Transverse colon (tissue), 4 donors: ENCODE measurements at places on chromosomes 4 and X.
A peak's percentile ranks its signal among the peaks of the same experiment; 100 is the strongest.

GRCh38 chr4:100086766-100087431 is 103.4 kb downstream of the DDIT4L start:
- no peak overlapping the region for H3K27ac ChIP-seq
- DNase-seq = no peak
- no peaks in the 10 kb centered on the region for H3K27me3 ChIP-seq
- H3K4me1 ChIP-seq = no peaks in the 10 kb centered on the region
- H3K36me3 ChIP-seq = no peaks in the 10 kb centered on the region

- no peak overlapping the region for H3K27ac ChIP-seq
- no peaks in the 10 kb centered on the region for H3K27me3 ChIP-seq
- no peaks in the 10 kb centered on the region for H3K4me1 ChIP-seq
- DNase-seq = no peak
- H3K36me3 ChIP-seq = no peaks in the 10 kb centered on the region
- H3K4me3 ChIP-seq = no peak overlapping the region
Measured at GRCh38 chrX:56759736-56760409, 30.8 kb downstream of the NBDY start.

DNA sequence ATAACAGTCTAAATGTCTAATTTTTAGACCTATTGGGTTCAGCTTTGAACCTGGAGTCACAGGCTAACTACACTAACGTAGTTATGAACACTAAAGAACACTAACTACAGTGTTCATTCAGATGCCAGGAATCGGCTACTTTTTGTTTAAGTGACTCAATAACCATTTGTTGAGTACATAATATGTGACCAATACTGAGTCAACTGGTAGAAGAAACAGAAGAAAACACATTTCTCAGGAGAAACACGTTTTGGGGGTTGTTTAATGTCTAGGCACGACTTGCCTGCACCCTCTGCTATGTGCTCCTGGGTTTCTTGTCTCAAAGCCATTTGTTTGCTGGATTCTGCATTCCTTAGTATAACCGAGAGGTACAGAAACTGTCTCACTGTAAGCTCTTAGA is 18.6 kb upstream of the CLNK start:
- H3K27me3 ChIP-seq = no peaks in the 10 kb centered on the region
- DNase-seq = no peak
- H3K4me1 ChIP-seq = no peaks in the 10 kb centered on the region
- H3K4me3 ChIP-seq = no peak overlapping the region
- no peaks in the 10 kb centered on the region for H3K36me3 ChIP-seq

DNA sequence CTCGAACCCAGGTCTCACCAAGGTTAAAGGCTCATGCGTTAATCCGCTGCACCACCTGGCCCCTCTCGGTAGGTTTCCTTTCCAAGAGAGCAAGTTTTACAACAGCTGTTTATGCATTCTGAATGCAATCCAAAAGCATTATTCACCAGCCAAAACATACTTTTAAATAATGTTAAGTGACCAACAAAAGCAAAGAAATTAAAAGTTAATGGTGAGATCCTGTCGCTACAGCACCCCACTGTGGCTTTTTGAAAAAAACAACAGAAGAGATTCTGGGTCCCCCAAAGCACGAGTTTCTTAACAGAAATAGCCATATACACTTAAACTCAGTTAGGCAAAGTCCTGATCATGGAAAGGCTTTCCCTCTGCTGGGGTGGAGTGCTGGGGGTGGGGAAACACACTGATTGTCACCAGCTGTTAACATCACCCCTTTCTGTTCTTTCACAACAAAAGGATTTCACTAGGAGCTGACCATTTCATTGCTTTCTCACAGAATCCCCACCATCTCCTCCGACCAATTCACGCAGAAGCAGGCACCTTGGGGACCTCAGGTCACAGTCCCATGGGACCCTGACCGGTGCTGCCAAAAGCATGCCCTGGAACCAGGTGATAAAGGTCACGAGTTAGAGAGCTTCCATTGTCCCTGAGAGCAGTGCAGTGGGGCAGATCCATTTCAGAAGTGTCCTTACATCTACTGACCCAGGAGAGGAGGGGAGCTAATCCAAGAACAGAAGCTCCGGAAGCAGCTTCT is 51.2 kb downstream of the ZNF827 start:
- no peak for DNase-seq
- no peaks in the 10 kb centered on the region for H3K27me3 ChIP-seq
- H3K27ac ChIP-seq = peak overlapping the region; percentile 59
- H3K4me3 ChIP-seq = no peak overlapping the region
- peaks cover 13% of the 10 kb centered on the region for H3K4me1 ChIP-seq
- no peaks in the 10 kb centered on the region for H3K36me3 ChIP-seq

- H3K36me3 ChIP-seq = no peaks in the 10 kb centered on the region
- peaks cover 49% of the 10 kb centered on the region for H3K27me3 ChIP-seq
- H3K27ac ChIP-seq = no peak overlapping the region
- H3K4me1 ChIP-seq = no peaks in the 10 kb centered on the region
- peak overlapping the region; percentile 2 for H3K4me3 ChIP-seq
Measured at GRCh38 chr4:27084685-27085361, 224.2 kb downstream of the STIM2 start.

DNA sequence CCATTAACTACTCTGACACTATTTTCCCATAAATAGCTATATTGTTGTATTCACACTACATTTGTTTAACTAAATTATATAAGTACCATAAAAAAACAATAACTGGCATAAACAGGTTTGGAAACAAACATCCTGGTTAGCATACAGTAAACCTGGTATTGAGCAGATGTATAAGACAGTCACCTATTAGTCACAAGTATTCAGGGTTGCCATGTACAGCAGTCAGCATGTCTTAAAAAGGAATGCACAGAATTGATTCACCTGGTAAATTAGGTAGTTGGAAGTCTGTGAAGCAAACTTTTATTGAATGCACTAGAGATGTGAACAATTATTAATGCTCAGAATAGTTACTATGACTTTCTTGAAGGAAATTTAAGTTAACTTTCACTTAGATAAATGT is 137.9 kb downstream of the FAM13A start:
- H3K4me3 ChIP-seq = no peak overlapping the region
- H3K36me3 ChIP-seq = no peaks in the 10 kb centered on the region
- no peaks in the 10 kb centered on the region for H3K27me3 ChIP-seq
- no peaks in the 10 kb centered on the region for H3K4me1 ChIP-seq
- no peak for DNase-seq

DNA sequence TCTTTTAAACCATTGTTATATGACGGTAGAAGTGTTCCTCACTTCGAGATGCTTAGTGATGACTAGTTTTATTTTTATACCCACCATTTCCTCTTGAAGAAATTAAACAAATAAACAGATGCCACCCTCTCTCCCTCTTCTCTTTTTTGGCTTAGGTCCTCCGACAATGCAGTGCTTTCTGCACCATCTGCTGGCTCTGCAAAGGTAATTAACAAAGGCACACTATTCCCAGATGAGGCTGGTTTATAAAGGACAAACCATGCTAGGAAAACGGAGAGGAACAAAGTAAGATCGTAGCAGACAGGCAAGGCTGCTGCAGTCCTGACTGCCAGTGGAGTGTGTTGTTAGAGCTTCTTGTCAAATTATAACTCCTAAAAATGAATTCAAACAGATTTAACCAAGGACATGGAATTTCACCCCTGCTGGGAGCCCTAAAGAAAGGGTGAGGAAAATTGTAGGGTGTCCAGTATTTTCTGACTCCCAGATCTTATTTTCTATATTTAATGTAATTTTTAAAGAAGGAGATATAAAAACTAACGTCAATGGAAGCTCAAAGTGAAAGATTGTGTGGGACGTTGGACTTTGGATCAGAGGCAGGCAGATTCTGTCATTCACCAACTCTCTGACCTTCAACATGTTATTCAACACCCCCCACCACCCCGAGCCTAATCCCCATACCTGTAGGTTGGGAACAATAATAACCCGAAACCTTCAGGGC is 142.1 kb downstream of the CPEB2 start:
- DNase-seq = no peak
- H3K4me1 ChIP-seq = peaks cover 2% of the 10 kb centered on the region
- H3K27ac ChIP-seq = no peak overlapping the region
- H3K4me3 ChIP-seq = no peak overlapping the region
- no peaks in the 10 kb centered on the region for H3K27me3 ChIP-seq

DNA sequence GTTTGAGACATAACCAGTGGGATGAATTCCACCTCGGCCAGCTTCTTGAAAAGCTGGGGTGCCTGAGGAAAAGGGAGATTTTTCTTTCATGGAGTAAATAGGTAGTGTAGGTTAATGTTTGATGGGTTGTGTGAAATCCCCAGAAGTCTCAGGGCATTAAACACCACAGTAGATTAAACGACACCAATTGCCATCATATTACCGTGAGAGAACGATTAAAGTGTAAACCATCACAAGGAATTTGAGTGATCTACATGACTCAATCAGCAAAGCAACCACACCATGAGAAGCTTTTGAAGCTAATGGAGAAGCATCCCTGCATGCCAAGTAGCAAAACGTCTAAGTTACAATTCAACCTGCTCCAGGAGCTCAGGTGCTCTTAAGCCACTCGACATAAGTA is 322.5 kb upstream of the GATB start:
- no peak overlapping the region for H3K27ac ChIP-seq
- DNase-seq = no peak
- no peaks in the 10 kb centered on the region for H3K36me3 ChIP-seq
- H3K4me3 ChIP-seq = no peak overlapping the region
- H3K27me3 ChIP-seq = no peaks in the 10 kb centered on the region

DNA sequence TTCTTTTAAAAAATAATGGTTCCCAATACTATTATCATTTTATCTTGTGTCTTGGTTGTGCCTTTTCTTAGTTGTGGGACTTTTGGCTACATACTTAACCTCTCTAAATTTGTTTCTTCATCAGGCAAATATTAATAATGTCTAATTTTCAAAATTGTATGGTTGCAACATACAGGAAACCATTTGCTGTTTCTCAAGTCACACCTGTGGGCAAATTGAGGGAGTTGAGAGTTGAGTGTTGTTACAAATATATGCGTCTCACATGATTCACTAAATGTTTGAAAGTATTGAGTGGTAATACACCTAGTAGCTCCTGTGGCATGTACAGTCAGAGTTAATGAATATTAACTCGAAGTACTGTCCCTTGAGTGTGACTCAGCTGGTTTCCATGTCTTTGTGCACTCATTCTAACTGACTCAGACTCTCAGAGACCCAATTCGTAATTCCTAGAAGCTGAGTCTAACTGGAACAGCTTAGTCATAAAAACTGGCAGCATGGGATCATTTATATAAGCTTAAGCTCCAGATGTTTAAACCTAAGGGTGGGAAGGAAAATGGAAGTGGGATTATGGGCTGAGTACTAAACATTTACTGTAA is 802.4 kb downstream of the TRIML1 start:
- no peaks in the 10 kb centered on the region for H3K4me1 ChIP-seq
- no peaks in the 10 kb centered on the region for H3K27me3 ChIP-seq
- H3K27ac ChIP-seq = no peak overlapping the region
- no peak for DNase-seq
- no peaks in the 10 kb centered on the region for H3K36me3 ChIP-seq
- no peak overlapping the region for H3K4me3 ChIP-seq

GRCh38 chrX:107396235-107396634 is 53.2 kb upstream of the FRMPD3 start:
- H3K4me3 ChIP-seq = no peak overlapping the region
- no peak overlapping the region for H3K27ac ChIP-seq

GRCh38 chr4:152970102-152970820 is 34.1 kb downstream of the FHDC1 start:
- H3K4me3 ChIP-seq = no peak overlapping the region
- no peaks in the 10 kb centered on the region for H3K36me3 ChIP-seq
- no peak for DNase-seq

DNA sequence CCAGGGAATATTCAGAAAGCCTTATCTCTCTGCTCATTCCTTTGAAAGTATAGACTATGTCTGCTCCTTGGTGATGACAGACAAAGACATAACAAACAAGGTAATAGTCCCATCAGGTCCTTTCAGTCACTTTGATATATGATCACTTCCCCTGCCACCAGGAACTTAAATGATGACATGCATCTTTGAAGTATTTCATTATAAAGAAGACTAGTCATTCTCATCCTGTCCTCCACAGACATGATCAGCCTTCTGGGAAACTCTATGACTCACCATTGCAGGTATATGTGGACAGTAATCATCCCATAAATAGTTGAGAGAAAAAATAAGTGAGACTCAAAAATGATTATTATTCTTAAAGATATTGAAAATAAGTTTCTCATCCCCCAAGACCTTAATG is 117.5 kb upstream of the VCX2 start:
- H3K36me3 ChIP-seq = no peaks in the 10 kb centered on the region
- no peak overlapping the region for H3K27ac ChIP-seq
- DNase-seq = no peak

- H3K36me3 ChIP-seq = no peaks in the 10 kb centered on the region
- no peak overlapping the region for H3K4me3 ChIP-seq
- no peaks in the 10 kb centered on the region for H3K4me1 ChIP-seq
- no peak for DNase-seq
- H3K27me3 ChIP-seq = no peaks in the 10 kb centered on the region
- no peak overlapping the region for H3K27ac ChIP-seq
Measured at GRCh38 chrX:136665258-136665900, 17.4 kb downstream of the CD40LG start.

GRCh38 chr4:89290727-89291516 is 16.7 kb downstream of the GPRIN3 start:
- H3K4me1 ChIP-seq = peaks cover 56% of the 10 kb centered on the region
- H3K36me3 ChIP-seq = no peaks in the 10 kb centered on the region
- H3K27ac ChIP-seq = no peak overlapping the region
- no peak overlapping the region for H3K4me3 ChIP-seq

DNA sequence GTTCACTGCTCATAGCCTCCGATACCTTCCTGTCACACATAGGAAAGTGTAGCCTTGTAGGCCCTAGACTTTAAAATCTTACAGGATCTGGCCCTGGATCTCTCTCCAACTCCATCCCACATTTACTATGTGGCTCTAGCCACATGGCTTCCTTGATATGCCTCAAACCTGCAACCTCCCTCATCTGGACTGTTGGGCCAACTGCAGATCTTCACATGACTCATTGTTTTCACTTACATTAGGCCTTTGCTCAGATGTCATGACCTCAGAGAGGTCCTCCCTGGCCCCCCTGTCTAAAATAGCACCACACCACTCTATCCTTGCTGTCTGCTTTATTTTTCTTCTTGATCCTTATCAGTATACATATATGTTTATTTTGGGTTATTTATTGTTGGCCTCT is 8.1 kb upstream of the NR0B1 start:
- H3K4me3 ChIP-seq = no peak overlapping the region
- H3K27ac ChIP-seq = no peak overlapping the region

DNA sequence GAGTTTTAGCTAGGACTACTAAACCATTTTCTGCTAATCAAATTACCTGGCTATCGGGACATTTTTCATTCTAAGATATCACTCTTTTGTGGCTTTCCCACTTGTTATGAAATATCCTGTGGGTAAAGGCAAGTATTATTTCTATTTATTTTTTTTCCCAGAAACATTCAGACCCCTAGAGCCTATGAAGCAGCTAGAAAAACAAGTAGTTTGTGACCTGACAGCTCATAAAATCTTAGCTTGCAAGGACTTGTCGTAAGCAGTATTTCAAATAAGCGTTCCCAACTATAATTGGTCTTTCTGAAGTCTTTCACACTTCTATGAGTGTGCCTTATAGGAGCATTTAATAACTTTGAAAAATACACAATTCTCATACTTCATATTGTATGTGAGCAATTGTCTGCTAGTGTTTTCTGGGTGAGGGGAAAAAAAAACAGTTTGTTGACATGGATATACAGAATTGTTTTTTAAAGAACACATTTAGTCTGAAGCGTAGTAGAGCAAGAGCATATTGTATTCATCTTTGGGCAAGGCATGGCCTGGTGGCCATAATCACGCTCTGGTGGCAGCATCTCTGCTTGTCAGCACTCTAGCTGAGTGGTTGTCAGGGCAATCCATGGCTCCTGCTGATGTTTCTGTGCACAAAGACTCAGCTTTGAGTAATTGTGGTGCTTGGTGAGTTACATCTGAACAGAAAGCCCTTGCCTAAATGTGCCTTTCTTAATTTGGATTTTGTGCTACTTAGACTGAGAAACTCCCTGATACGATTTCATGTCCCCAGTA is 2.6 kb downstream of the MCUB start:
- H3K4me1 ChIP-seq = peaks cover 22% of the 10 kb centered on the region
- no peaks in the 10 kb centered on the region for H3K27me3 ChIP-seq
- no peak for DNase-seq
- H3K4me3 ChIP-seq = no peak overlapping the region
- H3K36me3 ChIP-seq = no peaks in the 10 kb centered on the region
